Endothelial cell of umbilical vein (primary cell): ENCODE measurements at places on chromosomes 5 and 9. TPM values are rescaled to one million over a fixed set of nuclear protein-coding genes. Genes with fewer than 3 reads are reported as not detected.

The CNTFR gene
- not detected in 2 replicates for total RNA-seq

The SPZ1 gene
- total RNA-seq = not detected in 2 replicates

The C5orf63 gene
- total RNA-seq = 4.0 and 5.3 TPM in 2 replicates

The PCDHB2 gene
- 0.23 and 0.58 TPM in 2 replicates for total RNA-seq

The SLCO6A1 gene
- total RNA-seq = not detected in 2 replicates

The PCDHA1 gene
- not detected in 2 replicates for total RNA-seq

The OR13D1 gene
- not detected in 2 replicates for total RNA-seq

The GRM6 gene
- not detected in 2 replicates for total RNA-seq

The PCA3 gene
- total RNA-seq = 0.32 and 2.5 TPM in 2 replicates

The AHRR gene
- 3.1 and 5.1 TPM in 2 replicates for total RNA-seq

The FGD3 gene
- not detected in 2 replicates for total RNA-seq

The TAF7 gene
- total RNA-seq = 55.0 and 62.0 TPM in 2 replicates

The ARID3C gene
- total RNA-seq = not detected in 2 replicates

The PCDHB6 gene
- not detected in 2 replicates for total RNA-seq

The PTCH1 gene
- 12.1 and 14.4 TPM in 2 replicates for total RNA-seq

The PCDHB15 gene
- total RNA-seq = 0.55 and 0.69 TPM in 2 replicates

The LHFPL2 gene
- 26.8 and 36.3 TPM in 2 replicates for total RNA-seq

The SLC45A2 gene
- total RNA-seq = not detected in 2 replicates

The SMIM33 gene
- total RNA-seq = not detected in 2 replicates

The EQTN gene
- total RNA-seq = not detected in 2 replicates

The GCNT4 gene
- not detected in 2 replicates for total RNA-seq

The MZB1 gene
- total RNA-seq = not detected in 2 replicates

The CMBL gene
- total RNA-seq = 14.3 and 15.9 TPM in 2 replicates

The STPG3 gene
- not detected in 2 replicates for total RNA-seq

The PLAC8L1 gene
- total RNA-seq = 0.80 and 1.1 TPM in 2 replicates

The IRX1 gene
- not detected in 2 replicates for total RNA-seq

The FAM219A gene
- total RNA-seq = 35.7 and 39.5 TPM in 2 replicates

The NR4A3 gene
- 0.22 and 0.23 TPM in 2 replicates for total RNA-seq

The OR5C1 gene
- total RNA-seq = not detected in 2 replicates

The CCDC183 gene
- total RNA-seq = 0.37 TPM in 1 of 2 replicates, not detected in the other

The ISCA1 gene
- total RNA-seq = 20.6 and 22.2 TPM in 2 replicates

The MAST4 gene
- total RNA-seq = 116 and 120 TPM in 2 replicates

The TAF11L10 gene
- total RNA-seq = not detected in 2 replicates

The PCDHA8 gene
- total RNA-seq = not detected in 2 replicates

The TUSC1 gene
- 12.1 TPM in 2 replicates for total RNA-seq

The PLAA gene
- 36.9 and 37.9 TPM in 2 replicates for total RNA-seq

The CXCL14 gene
- not detected in 2 replicates for total RNA-seq

The SLC44A1 gene
- 35.3 and 37.7 TPM in 2 replicates for total RNA-seq

The NMUR2 gene
- total RNA-seq = not detected in 2 replicates

The FOXD4L5 gene
- total RNA-seq = 0.42 TPM in 1 of 2 replicates, not detected in the other

The CD72 gene
- total RNA-seq = not detected in 2 replicates

The ABLIM3 gene
- 25.7 and 42.1 TPM in 2 replicates for total RNA-seq

The DNAJA1 gene
- 177 and 182 TPM in 2 replicates for total RNA-seq

The LEAP2 gene
- total RNA-seq = 0.40 and 0.99 TPM in 2 replicates

The WDR38 gene
- not detected in 2 replicates for total RNA-seq
